ENCODE measurements at places on chromosomes 2 and 18.

DNA sequence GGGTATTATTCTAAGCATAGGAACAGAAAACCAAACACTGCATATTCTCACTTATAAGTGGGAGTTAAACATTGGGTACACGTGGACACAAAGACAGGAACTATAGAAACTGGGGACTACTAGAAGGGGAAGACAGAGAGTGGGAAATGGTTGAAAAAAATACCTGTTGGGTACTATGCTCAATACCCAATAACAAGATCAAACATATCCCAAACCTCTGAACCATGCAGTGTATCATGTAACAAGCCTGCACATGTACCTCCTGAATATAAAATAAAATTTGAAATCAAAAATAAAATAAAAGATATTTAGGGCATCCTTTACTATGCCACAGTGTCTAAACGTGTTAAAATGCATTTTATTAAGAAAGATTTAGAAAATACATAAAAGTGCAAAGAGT, 221.0 kb upstream of the TFPI start:
- DNase-seq: no peak

GRCh38 chr2:8453904-8454302, 228.0 kb upstream of the ID2 start:
- DNase-seq: no peak

DNA sequence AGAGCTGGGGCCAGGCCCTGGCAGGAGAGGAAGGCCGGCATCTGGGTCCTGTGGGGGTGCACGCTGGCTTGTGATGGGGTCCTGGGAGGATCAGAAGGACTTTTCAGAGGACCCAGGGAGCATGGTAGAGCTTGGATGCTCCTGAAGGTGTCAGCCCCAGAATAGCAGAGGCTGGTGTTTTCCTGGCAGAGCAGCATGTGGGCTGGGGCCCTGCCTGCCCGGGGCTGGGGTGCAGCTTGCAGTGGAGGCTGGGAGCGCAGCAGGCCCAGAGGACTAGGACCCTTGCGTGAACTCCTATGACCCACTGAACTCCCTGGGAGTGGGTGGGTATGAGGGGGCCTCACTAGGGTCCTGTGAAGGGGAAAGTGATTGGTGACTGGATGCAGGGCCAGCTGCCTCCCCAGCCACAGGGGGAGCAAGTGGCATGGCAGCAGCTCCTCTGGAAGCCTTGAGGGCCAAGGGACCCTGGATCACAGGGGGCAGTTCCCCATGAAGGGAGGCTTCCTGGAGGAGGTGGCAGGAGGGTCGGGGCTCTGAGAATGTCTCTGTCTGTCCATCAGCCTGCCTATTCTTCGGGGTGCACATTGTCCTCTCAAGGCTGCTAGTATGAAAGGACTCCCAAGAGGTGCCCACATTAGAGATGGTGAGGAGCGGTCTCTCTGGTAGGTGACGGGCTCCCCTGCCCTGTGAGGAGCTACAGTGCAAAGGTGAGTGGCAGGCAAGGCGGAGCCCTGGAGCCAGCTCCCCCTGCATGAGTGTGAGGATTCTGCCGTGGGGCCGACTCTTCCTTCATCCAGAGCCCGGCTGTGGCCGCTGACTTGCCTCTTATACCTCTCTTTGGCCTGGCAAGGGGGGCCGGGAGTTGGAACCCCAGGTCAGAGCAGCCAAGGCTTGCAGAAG, 249.0 kb downstream of the DYSF start:
- peak; percentile 54 for DNase-seq

- DNase-seq: no peak
Measured at GRCh38 chr2:54589340-54590215, 133.5 kb downstream of the SPTBN1 start.

DNA sequence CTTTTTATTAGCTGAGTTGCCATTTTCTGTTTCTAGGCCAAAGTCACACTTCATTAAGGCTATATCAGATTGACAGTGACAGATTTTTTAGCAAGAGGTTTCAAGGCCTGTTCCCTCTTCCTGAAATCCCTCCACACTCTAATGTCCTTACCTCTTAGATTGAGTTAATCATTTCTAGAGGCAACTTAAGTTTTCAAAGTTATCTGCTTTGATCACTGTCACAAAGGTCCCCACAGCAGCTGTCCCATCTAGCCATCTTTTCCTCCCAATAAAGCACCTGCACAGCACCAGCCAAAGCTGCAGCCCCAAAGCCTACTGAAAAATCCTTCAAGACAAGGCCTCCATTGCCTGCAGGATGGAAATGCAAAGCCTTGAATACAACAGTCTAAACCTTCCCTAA, 13.4 kb downstream of the AMMECR1L start:
- DNase-seq: no peak

- DNase-seq: peak; percentile 66
Measured at GRCh38 chr2:181457741-181458425, 697 bp downstream of the ITGA4 start.

DNA sequence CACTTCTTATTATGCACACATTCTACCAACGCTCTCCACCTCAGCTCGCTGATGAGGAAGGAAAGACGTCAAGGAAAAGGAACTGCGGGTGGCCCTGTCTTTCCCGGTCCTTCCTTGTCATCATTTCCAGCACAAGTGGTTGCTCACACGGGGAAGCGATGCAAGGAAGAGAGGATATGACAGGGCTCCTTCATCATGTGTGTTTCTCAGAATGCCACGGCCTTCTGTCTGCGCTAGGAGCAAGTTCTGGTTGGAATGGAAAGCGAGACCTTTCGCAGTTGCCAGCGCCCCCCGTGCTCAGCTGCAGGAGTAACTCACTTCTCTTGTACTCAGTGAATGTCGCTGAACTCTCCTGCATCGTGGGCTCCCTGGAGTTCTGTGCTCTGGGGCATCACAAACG, 191.8 kb upstream of the GLI2 start:
- DNase-seq: no peak

GRCh38 chr2:9678544-9678943, 47.7 kb upstream of the YWHAQ start:
- no peak for DNase-seq

GRCh38 chr2:176854062-176854461, 358.5 kb upstream of the HNRNPA3 start:
- DNase-seq: no peak

GRCh38 chr2:80863147-80863714, 558.7 kb upstream of the LRRTM1 start:
- DNase-seq: no peak

DNA sequence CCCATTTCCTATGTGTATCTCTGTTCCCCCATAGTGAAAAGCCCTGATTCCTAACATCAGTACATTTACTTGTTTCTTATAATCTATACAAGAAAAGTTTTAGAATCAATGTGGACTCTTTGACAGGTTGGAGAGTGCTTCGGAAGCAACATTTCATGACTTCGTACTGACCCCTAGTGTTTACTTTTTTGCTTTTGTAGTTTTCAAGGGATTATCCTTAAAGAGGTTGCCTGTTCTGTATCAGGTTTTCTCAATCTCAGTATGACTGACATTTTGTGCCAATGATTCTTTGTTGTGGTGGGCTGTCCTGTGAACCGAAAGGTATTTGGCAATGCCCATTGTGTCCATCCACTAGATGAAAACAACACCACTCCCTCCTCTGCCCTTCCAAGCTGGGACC, 43.3 kb upstream of the SERPINB2 start:
- DNase-seq: no peak

- no peak for DNase-seq
Measured at GRCh38 chr2:237258615-237259014, 155.3 kb downstream of the COL6A3 start.

GRCh38 chr2:14756981-14757657, 124.6 kb downstream of the LRATD1 start:
- DNase-seq: no peak

DNA sequence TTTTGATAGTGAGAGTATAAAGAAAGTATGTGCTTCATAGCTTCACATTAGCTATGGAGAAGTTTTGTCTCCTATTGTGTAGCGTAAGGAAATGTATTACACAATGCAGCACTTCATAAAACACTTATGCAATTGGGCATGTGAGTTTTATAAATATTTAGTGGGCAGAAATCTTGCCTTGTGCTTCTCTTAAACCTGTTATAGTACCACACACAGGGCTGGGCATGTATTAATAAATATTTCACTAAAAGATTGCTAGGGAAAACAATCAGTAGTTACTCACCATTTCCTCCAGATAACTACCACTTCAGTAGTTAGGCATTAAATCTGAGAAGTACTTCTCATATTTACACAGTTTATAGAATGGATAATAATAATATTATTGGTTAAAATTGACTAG, 1080.8 kb upstream of the PIK3C3 start:
- no peak for DNase-seq

DNA sequence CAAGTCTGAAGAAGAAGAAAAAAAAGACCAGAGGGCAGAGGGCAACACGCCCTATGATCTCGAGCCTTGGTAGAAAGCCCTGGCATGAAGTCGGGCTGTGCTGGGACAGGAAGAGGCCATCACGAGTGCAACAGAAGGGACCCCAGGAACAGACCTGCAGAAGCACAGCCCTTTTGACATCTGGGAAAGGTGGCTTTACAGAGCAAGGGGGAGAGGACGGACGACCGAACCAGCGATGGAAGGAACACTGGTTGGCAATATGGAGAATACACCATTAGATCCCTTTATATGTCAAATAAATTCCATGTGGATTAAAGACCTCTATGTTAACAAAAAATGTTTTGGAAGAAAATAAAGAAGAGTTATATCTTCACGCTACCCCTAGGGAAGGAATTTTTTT, 10.7 kb downstream of the KIF1A start:
- no peak for DNase-seq

GRCh38 chr2:106555053-106555452, 67.9 kb downstream of the CD8B2 start:
- no peak for DNase-seq

GRCh38 chr2:144959416-144959815, 439.5 kb upstream of the ZEB2 start:
- DNase-seq: no peak

GRCh38 chr2:230382108-230382507, 33.9 kb upstream of the SP100 start:
- no peak for DNase-seq

DNA sequence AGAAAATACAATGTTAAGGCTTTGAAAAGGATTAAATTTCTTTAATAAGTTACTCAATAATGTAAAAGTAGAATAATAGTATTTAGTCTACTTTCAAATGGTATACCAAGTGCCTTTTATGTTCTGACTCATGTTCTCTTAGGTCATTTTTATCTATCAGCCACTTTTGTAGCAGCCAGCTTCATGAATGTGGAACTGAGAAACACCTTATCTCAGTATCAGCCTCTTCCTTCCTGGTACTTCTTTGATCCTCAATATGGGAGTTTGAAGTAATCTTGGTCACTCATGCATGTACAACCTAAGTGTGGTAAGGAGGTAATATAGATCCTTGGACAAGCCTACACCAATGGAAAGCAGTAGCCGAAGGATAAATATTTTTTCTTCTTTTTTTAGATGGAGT, 180.4 kb upstream of the NRXN1 start:
- DNase-seq: no peak

- no peak for DNase-seq
Measured at GRCh38 chr2:49832555-49832954, 678.2 kb upstream of the FSHR start.

- no peak for DNase-seq
Measured at GRCh38 chr2:6881046-6881445, 3.5 kb downstream of the RSAD2 start.

GRCh38 chr2:69242651-69243051, 144.4 kb downstream of the GFPT1 start:
- DNase-seq: no peak

DNA sequence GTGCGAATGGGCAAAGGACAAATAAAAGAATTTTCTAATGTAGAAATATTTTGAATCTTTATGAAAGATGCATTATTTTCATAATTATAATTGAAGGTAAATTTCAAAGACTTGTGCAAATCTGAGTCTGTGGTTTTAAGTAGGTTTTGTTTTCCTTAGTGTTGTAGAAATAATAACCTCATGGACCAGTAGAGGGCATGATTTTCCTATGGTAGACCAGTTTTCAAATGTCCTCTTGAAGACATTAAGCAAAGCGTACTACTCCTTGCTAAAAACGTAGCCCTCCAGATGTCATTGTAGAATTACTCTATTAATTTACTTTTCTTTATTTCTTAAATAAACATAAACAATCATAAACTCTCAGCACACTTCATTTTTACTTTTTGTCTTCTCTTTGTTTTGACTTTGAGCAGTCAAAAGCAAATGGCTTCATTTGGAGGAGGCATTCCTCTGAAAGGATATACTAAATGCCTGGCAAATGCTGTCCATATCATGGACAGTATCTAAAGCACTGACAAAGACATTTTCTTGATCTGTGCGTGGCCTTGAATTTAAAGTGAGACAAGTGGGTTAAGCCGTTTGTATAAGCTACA, 85.8 kb upstream of the FAM237A start:
- DNase-seq: no peak

- peak; percentile 71 for DNase-seq
Measured at GRCh38 chr2:43312755-43313641, 86.6 kb upstream of the ZFP36L2 start.

DNA sequence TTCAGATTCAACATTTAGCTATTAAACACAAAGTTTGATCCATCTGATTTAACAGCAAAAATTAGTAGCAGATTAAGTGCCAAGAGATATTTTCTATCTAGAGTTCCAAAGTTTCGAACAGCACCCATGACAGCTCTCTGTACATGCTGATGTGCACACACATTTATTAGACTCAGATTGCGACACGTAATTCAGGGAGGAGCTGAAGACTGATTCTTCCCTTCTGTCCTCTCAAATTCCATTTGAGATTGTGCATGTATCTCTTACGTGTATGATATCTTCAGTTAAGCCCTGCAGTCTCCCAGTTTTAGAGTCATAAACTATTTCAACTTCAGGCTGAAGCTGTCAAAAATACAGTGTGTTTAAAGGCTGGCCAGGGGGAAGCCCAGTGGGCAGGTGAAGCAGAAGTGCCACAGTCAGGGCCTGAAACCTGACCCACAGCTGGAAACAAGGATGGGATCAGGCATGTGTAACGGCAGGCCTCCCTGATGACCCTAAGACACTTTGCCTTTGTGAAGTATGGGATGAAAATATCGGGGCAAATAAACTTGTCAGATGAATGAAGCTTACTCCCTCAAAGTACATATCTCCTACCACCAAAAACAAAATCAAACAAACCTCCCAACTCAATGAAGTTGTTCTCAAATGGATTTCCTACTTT, 30.6 kb downstream of the CYB5A start:
- DNase-seq: no peak

GRCh38 chr18:57219964-57220363, 73.1 kb downstream of the BOD1L2 start:
- no peak for DNase-seq

GRCh38 chr18:55587418-55588110, 428 bp downstream of the TCF4 start:
- no peak for DNase-seq

DNA sequence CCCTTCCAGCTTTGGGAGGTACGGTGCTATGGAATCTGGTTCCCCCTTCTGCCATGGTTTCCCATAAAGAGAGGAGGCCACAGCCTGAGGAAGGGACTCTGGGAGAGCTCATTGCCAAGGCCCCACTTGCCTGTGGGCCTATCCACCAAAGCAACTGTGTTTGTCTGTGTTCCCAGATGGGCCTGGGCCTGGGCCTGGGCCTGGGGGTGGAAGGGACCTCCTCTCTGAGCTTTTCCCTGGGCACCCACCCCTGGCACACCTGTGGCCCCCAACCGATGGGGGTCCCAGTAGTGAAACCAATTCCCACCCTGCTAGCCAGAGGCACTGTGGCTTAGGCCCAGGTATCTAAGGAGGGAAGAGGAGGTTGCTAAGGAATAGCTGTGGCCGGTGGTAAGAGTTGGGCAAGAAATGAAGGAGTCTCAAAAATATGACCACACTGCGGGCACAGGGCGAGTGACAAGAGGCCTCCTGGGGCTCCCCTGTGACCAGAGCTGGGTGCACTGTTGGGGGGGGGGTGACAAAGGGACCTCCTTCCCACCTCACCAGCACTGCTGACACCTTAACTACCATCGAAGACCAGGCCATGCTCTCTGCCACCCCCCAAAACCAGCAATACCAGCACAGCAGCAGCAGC, 4.9 kb upstream of the DUSP2 start:
- peak; percentile 48 for DNase-seq

Measured in tibial artery (tissue), 4 donors.